ENCODE measurements at places on chromosomes 7 and 10.
A peak's percentile ranks its signal among the peaks of the same experiment; 100 is the strongest.

DNA sequence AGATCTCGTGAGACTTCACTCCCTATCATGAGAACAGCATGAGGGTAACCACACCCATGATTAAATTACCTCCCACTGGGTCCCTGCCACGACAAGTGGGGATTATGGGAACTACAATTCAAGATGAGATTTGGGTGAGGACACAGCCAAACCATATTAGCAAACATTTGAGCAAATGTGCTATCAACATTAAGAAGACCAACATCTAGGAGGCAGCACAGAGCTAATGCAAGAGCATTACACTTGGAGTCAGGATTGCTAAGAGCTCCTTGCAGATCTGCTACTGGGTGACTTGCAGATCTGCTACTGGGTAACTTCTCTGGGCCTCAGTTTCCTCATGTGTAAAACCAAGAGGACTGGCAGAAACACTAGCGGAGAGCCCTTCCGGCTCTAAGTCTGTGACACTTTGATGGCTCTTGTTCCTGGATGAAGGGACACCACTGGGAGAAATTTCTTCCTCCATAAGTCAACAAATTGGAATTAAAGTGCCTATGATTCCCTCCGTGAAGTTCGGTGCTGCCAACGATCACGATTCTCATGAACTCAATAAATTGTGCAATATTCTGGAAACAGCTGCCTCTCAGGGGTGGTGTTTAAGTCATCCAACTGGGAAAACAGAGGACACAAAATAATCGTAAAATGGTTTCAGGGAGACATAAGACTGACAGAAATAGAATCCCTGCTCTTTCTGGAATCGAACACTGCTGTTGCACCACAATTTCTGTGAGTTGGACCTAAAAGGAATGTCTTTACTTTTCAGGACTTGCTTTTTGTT, 115.8 kb upstream of the ITGB1 start:
- no peak for DNase-seq

- peak; percentile 34 for DNase-seq
Observed at GRCh38 chr10:129030996-129031843, 435.8 kb upstream of the MGMT start.

GRCh38 chr7:97818066-97818663, 54.0 kb downstream of the ASNS start:
- DNase-seq: no peak

GRCh38 chr7:99000904-99001465, 122.7 kb downstream of the TRRAP start:
- no peak for DNase-seq

GRCh38 chr10:3766046-3766756, 18.8 kb downstream of the KLF6 start:
- no peak for DNase-seq

DNA sequence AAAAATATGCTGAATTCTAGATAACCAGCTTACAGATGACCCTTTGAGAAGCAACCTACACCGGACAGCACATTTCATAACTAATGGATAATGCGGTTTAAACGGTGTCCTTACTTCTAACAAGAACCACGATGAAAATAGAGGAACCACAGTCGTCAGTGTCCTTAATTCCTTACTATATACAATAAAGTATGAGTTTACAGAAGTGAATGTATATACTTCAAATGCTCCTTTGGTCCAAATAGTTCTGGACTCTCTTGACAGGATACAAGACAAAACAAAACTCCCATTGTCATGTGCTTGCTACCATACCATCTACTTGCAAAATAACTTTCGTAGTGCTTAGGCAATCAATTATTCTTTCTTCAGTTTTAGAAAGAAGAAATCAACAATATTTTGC, 2.4 kb downstream of the NAMPT start:
- no peak for DNase-seq

GRCh38 chr7:69399401-69399800, 198.9 kb upstream of the AUTS2 start:
- no peak for DNase-seq

DNA sequence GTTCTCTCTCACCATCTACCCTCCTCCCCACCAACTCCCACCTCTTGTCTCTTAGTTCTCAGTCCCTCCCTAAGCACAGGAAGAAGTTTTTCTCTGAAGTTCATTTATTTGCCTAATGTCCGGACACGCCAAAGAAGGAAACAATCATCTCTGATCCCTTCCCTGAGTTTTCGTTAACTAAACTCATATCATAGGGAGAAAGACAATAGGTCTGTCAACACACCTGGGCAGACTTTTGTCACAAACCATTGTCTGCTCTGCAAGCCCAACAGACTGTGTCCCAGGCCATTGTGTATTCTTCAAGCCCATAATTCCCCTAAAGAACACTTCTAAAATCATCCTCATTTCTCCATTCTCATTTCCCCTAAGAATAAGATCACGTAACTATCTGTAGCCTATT, 691.0 kb upstream of the MBL2 start:
- peak; percentile 52 for DNase-seq

- no peak for DNase-seq
Observed at GRCh38 chr10:131249955-131250344, 61.6 kb downstream of the TCERG1L start.

GRCh38 chr7:18555968-18556367, 60.4 kb downstream of the HDAC9 start:
- no peak for DNase-seq

- DNase-seq: no peak
Observed at GRCh38 chr10:24926557-24926956, 25.8 kb downstream of the PRTFDC1 start.

- DNase-seq: no peak
Observed at GRCh38 chr7:30851651-30852307, 59.9 kb upstream of the AQP1 start.

DNA sequence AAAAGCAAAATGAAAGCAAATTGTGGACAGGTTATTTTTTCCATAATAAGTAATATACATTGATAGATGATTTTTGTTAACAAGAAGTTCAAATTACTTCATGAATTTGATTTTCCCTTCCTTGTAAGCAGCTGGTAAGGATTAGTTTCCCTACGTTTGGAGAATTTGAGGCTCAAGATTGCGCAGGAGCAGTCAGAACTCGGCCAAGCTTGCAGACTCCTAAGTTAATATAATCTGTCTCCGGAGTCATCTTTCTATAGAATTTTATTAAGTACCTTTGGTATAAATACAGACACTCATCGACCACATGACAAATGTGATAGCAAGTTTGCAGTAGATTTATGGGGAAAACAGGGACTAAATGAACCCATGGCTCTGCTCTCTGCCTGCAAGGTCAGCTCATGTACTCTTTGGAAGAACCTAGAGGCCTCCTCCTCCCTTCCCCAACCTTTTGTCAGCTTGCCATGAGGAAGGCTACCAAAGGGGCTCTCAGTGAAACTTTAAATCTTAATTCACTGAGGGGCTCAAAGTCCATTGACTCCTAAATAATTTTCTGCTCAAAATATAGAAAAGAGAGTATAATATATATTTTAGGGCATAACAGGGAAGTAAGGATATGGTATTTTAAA, 89.2 kb upstream of the CTTNBP2 start:
- no peak for DNase-seq

DNA sequence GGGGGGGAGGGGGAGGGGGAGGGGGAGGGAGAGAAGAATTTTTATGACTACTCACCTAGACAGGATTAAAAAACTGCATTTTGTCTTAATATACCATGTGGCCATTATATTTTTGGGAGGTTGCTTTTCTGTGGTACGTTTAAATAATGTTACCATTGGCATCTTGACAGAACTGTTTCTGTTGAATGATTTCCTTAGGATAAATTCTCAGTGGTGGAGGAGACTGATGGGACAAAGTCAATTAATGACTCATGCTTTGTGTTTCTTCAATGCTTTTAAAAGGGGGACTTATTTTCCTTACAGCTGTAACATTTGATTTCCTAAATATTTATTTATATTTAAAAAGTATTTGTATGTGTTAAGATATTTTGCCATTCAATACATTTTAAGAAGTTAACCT, 13.7 kb downstream of the AGR2 start:
- DNase-seq: no peak

- no peak for DNase-seq
Observed at GRCh38 chr10:103720964-103721335, 134.4 kb downstream of the SH3PXD2A start.

DNA sequence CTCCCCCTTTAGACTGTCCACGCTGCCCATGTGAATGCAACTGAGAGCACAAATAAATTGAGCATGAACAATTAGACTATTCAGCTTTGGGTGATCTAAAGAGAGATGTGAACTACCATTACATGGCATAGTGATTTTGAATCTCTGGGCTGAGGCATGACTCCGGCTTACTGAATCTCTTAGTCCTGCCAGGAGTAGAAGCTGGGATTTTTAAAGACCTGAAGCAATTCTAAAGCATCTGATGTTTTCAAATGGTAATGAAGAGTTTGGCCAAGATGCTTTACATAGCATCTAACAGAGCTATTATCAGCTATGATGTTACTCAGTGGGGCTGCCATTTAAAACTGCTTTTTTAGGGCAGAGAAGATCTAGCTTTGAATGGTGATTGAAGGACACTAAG, 1059.1 kb downstream of the SORCS3 start:
- no peak for DNase-seq

- DNase-seq: no peak
Observed at GRCh38 chr7:50473531-50473930, 23.4 kb upstream of the FIGNL1 start.

GRCh38 chr7:17903337-17903736, 37.0 kb downstream of the SNX13 start:
- no peak for DNase-seq

GRCh38 chr10:127524908-127525665, 24.0 kb upstream of the NPS start:
- DNase-seq: no peak

All from NCI-H748 treated with DMSO at 0.1 percent for 48 hours (cell line).